Left colon (tissue), 2 donors: ENCODE measurements at places on chromosomes 16 and 17. TPM values are rescaled to one million over a fixed set of nuclear protein-coding genes. Genes with fewer than 3 reads are reported as not detected.

KARS1 gene
- total RNA-seq: 102 TPM

ZDHHC1 gene
- 12.5 TPM for total RNA-seq

TMEM132E gene
- total RNA-seq: not detected

CA7 gene
- 205 TPM for total RNA-seq

AOC2 gene
- 0.85 TPM for total RNA-seq

- no peak for DNase-seq
Observed at GRCh38 chr17:39792526-39793221, 54.9 kb downstream of the GRB7 start.

GRCh38 chr16:27539120-27539519, 10.6 kb downstream of the GTF3C1 start:
- no peak for DNase-seq

- peak; percentile 31 for DNase-seq
Observed at GRCh38 chr17:29778956-29779811, 150.8 kb downstream of the SSH2 start.

DNA sequence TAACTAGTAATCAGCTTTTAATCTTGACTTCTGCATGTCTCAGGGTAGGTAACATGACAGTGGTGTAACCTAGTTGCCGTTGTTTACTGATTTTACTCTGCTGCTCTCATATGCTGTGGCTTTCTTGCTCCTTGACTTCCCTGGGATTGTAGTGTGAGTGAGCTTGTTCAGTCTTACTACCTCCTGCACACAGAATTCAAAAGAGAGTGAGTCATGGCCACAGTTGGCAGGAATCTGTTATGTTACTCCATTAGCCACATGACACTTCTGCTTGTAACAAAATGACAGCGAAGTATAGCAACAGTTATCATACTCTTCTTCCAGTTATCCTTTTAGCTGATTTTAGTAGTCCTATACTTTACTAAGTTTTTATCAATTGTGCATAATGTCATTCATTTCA, 18.8 kb downstream of the TNRC6A start:
- no peak for DNase-seq

DNA sequence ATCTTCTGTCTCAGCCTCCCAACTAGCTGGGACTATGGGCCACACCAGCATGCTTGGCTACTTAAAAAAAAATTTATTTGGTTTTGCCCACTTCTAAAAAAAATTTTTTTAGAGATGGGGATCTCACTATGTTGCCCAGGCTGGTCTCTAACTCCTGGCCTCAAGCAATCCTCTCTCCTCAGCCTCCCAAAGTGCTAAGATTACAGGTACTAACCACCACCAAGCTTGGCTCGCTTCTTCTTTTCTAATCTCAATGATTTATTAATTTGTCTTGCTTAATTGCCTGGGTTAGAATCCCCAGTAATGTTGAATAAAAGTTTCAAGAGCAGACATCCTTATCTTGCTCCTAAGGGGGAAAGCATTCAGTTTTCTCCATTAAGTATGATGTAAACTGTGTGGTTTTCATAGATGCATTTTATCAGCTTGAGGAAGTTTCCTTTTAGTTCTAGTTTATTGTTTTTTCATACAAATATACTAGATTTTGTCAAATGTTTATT, 65.8 kb upstream of the NACA2 start:
- DNase-seq: no peak
